ENCODE measurements at places on chromosomes 11 and 22.

GRCh38 chr11:72688929-72689328, 14.7 kb upstream of the PDE2A start:
- DNase-seq = no peak

GRCh38 chr11:78290293-78291176, 101.8 kb downstream of the USP35 start:
- peak; percentile 8 for DNase-seq

- no peak for DNase-seq
These were observed 15.9 kb downstream of the TRIM44 start for GRCh38 chr11:35678471-35678870.

- DNase-seq = peak; percentile 47
These were observed 60.5 kb downstream of the HIPK3 start for GRCh38 chr11:33317662-33318061.

DNA sequence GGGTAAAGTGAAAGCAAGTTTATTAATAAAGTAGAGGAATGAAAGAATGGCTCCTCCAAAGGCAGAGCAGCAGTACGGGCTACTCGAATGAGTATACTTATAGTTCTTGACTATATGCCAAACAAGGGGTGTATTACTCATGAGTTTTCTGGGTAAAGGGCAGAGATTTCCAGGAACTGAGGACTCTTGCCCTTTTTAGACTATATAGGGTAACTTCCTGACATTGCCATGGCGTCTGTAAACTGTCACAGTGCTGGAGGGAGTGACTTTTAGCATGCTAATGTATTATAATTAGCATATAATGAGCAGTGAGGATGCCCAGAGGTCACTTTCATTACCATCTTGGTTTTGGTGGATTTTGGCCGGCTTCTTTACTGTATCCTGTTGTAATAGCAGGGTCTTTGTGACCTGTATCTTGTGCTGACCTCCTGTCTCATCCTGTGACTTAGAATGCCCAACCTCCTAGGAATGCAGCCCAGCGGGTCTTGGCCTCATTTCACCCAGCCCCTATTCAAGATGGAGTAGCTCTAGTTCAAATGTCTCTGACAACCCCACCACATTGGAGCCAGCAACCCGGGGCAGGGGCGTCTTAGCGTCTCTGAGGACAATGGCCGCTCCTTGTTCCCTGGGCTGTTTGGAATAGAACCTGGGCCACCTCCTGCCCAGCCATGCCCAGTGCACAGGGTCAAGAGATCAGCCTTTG, 34.9 kb upstream of the CD82 start:
- DNase-seq = peak; percentile 27

GRCh38 chr11:121914508-121915059, 201.4 kb downstream of the BLID start:
- DNase-seq = no peak

GRCh38 chr11:119100994-119101758, 477 bp downstream of the DPAGT1 start:
- DNase-seq = no peak

GRCh38 chr11:114128399-114128798, 68.9 kb downstream of the ZBTB16 start:
- no peak for DNase-seq

DNA sequence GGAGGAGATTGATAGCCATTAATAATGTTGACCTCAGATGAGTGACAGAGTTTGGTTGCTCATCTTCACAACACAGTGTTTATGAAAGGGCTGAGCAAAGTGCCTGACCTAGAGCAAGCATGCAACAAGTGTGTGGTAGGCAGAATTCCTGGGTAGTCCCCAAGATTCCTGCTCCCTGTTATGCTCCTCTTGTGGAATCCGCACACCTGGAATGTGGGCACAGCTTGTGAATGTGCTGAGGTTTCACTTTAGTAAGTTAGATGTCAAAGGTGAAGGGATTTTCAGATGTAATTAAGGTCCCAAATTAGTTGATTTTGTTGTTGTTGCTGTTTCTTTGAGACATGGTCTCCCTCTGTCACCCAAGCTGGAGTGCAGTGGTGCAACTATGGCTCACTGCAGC, 20.7 kb upstream of the SPON1 start:
- DNase-seq = no peak

GRCh38 chr11:66126808-66127555, 56.9 kb downstream of the PACS1 start:
- DNase-seq = no peak

DNA sequence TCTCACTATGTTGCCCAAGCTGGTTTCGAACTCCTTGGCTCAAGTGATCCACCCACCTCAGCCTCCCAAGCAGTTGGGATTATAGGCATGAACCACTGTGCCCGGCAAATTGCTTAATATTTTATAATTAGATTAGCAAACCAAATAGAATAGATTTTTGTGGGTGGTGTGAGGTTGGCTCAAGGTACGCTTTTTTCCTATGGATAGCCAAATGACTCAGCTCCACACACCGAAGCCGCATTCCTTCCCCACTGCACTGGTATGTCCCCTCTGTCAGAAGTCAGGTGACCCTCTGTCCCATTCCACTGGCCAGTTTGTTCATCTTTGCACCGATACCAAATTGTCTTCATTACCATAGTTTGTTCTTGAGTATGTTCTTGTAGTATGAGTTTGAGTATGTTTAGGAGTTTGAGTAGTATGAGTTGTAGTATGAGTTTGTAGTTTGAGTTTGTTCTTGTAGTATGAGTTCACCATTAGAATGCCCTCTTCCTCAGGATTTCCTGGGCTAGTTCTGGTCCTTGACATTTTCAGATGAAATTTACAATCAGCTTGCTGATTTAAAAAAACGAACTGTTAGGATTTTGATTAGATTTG, 19.4 kb downstream of the SUSD2 start:
- peak; percentile 57 for DNase-seq

GRCh38 chr11:46456269-46457001, 64.9 kb upstream of the CHRM4 start:
- DNase-seq = no peak

- no peak for DNase-seq
These were observed 7.0 kb upstream of the NEFH start for GRCh38 chr22:29473001-29473400.

DNA sequence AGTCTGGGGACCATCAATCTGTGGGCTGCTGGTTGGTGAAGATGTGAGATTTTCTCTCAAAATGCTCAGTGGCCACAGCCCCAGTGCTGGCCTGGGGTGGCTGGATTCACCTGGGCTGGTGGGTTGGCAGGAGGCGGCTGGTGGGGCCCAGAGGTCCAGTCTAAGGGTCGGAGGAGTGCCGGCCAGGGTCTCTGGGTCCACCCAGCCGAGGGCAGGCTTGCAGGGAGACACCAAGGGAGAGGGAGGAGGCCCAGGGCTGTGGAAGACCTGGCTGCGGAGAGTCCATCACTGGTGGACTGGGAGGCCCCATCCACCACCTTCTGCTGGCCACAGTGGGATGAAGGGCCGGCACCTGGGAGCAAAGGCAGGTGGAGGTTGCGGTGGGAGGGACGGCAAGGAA, 582 bp upstream of the SHANK3 start:
- DNase-seq = no peak

GRCh38 chr11:290621-291231, 1.8 kb downstream of the PGGHG start:
- DNase-seq = no peak

DNA sequence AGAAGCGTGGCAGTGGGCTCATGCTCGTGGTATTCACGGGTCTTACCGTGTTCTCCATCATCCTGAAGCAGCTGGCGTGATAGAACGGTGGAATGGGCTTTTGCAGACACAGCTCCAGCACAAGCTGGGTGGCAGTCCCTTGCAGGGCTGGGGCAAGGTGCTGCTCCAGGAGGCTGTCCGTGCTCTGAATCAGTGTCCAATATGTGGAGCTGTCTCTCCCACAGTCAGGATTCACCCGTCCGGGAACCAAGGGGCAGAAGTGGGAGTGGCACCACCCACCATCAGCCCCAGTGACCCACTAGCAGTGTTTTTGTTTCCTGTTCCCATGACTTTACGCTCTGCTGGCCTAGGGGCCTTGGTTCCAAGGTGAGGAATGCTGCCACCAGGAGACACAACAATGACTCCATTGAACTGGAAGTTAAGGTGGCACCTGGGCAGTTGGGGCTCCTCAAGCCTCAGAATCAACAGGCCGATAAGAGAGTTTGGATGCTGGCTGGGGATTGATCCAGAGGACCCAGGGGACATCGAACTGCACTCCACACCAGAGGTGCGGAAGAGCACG, 16.9 kb upstream of the CD81 start:
- DNase-seq = no peak

- no peak for DNase-seq
These were observed 2.4 kb upstream of the TNNT3 start for GRCh38 chr11:1916986-1917522.
